Foreskin keratinocyte (primary cell): ENCODE measurements at places on chromosomes 6 and 20. TPM values are rescaled to one million over a fixed set of nuclear protein-coding genes. Genes with fewer than 3 reads are reported as not detected.

UNC5CL gene
- 0.21 and 0.29 TPM in 2 replicates for polyA plus RNA-seq

ITPA gene
- polyA plus RNA-seq, result 82.1 and 97.0 TPM in 2 replicates

MUC21 gene
- not detected in 2 replicates for polyA plus RNA-seq

SUPT3H gene
- 9.0 and 10.7 TPM in 2 replicates for polyA plus RNA-seq

DEFB113 gene
- polyA plus RNA-seq, result not detected in 2 replicates
